Spinal cord (tissue), 10 donors: ENCODE measurements at places on chromosomes 3 and 15.

DNA sequence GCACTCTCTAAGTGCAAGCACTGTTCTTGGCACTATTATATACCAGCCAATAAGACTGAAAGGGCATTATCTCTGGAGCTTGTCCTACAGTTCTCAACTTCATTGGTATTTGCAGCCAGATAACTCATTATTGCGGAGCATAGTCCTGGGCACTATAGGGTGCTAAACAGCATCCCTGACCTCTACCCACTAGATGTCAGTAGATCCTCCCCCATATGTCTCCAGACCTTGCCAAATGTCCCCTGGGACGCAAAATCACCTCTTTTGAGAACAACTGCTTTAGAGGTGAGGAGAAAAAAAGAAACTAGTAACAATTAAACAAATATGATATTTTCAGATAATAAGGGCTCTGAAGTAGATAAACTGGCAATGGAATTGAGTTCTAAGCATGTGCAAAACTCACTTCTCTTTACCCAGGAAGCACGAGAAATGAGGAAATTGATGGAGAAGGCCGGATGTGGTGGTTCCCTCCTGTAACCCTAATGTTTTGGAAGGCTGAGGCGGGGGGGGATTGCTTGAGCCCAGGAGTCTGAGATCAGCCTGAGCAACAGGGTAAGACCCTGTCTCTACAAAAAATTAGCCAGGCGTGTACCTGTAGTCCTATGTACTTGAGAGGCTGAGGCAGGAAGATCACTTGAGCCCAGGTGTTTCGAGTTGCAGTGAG lies 61.4 kb downstream of the FRMD4B start:
- H3K4me3 ChIP-seq, result no peak overlapping the region
- no peaks in the 10 kb centered on the region for H3K4me1 ChIP-seq
- DNase-seq, result no peak

GRCh38 chr3:14698601-14699244 lies 23.8 kb downstream of the C3orf20 start:
- no peaks in the 10 kb centered on the region for H3K27me3 ChIP-seq
- H3K4me1 ChIP-seq, result peaks cover 5% of the 10 kb centered on the region
- no peak for DNase-seq
- H3K27ac ChIP-seq, result no peak overlapping the region
- no peak overlapping the region for H3K4me3 ChIP-seq

DNA sequence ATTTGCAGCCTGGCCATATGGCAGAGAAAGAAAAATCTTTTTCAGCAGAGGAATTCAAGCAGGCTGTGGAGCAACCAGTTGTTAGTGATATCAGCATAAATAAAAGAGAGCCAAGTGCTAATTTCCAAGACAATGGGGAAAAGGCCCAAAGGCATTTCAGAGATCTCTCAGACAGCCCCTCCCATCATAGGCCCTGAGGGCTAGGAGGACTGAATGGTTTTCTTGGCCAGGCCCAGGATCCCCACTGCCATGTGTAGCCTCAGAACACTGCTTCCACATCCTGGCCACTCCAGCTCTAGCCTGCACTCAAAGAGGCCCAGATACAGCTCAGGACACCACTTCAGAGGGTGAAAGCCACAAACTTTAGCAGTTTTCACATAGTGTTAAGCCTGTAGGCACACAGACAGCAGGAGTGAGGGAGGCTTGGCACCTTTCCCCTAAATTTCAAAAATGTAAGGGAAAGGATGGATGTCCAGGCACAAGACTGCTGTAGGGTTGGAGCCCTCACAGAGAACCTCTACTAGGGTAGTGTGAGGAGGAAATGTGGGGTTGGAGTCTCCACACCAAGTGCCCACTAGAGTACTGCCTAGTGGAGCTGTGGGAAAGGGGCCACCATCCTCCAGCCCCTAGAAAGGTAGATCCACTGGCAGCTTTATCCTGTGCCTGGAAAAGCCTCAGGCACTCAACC lies 191.4 kb downstream of the TBL1XR1 start:
- H3K27me3 ChIP-seq, result no peaks in the 10 kb centered on the region
- no peaks in the 10 kb centered on the region for H3K4me1 ChIP-seq
- H3K27ac ChIP-seq, result no peak overlapping the region

GRCh38 chr15:78714890-78715289 lies 73.9 kb upstream of the CHRNB4 start:
- DNase-seq, result no peak
- H3K27me3 ChIP-seq, result peaks cover 3% of the 10 kb centered on the region
- no peaks in the 10 kb centered on the region for H3K4me1 ChIP-seq
- no peak overlapping the region for H3K4me3 ChIP-seq
- H3K36me3 ChIP-seq, result no peaks in the 10 kb centered on the region

DNA sequence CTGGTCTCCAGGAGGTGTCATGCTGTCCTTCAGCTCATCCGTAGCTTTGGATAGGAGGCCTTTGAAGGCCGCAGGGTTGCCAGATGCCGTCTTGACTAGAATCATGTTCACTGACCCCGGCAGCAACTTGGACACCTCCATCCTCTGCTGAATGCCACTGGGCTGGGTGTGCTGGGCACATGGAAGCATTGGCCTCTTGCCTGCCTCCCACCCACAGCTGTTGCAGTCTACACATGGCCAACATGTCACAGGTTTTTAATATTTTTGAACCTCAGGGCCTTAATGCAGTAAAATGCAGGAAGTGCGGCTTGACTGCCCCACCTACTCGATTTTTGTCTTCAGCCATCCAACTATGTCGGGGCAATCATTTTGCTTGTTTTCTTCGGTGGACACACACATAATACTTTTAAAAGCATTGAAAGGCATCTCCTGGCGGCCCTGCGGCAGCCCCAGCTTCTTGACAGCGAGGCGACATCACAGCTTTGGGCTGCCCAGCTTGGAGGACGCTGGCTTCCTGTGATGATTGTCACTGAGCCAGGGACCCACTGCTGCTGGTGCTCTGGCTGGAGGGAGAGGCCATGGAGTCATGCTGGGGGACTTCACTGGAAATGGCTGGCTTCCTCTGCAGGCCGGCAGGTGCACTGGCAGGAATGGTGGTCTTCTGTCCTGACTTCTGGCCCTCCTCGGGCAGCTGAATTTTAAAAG lies 31.6 kb upstream of the ACAD9 start:
- no peak overlapping the region for H3K4me3 ChIP-seq
- H3K4me1 ChIP-seq, result peaks cover 33% of the 10 kb centered on the region
- no peaks in the 10 kb centered on the region for H3K36me3 ChIP-seq
- no peak for DNase-seq
- H3K27ac ChIP-seq, result no peak overlapping the region
- no peaks in the 10 kb centered on the region for H3K27me3 ChIP-seq

DNA sequence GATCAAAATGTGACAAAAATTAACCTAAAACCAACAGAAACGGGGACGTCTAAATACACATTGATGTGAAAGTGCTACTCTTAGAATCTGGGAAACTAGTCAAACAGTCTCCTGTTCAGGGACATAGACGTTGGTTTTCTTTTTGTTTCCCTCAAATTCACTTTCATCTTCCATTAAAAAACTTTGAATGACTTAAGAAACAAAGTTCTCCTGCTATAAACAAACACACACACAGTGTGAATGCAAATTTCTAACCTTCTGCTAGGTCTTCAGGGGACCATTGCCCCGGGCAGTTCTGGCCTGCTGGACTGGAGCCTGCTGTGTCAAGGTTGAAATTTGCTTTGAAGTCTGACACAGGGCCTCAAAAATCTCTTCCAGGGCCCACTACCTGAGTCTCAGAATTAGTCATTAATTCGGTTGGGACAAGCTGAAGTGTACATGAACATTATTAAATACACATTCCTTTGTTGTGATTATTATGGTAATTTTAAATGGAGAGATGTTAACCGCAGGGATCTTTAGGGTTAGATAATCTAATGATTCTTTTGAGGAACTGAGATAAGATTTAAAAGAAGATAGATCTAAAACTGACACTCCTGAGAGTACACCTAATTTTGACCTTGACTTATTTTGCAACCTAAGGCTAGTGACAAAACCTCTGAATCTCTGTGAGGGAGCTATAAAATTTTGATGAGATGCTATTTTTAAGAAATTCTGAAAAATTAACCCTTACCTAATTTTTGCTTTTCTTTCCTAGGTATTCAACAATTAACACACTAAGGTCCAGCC lies 1260.4 kb downstream of the ROBO1 start:
- no peaks in the 10 kb centered on the region for H3K27me3 ChIP-seq
- no peak overlapping the region for H3K27ac ChIP-seq
- no peak for DNase-seq
- H3K36me3 ChIP-seq, result no peaks in the 10 kb centered on the region
- H3K4me1 ChIP-seq, result no peaks in the 10 kb centered on the region

DNA sequence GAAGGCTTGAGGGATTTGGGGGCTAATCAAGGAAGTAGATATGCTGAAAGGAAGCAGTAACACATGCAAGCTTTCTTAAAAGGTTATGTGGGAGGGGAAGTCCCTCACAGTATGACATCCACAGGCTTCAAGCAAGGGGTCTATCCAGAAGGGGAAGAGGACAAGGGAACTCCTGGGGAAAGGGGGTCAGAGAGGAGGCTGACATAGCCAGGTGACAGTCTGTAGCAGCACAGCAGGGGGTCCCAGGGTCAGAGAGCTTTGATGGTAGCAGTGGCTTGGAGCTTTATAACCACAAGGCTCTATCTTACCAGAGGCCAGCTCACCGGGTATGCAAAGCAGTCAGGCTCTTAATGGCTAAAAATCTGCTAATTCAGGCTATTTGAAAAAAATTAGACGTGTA lies 150.6 kb upstream of the NSMCE3 start:
- no peaks in the 10 kb centered on the region for H3K4me1 ChIP-seq
- H3K4me3 ChIP-seq, result no peak overlapping the region
- no peaks in the 10 kb centered on the region for H3K27me3 ChIP-seq

GRCh38 chr15:73909651-73910050 lies 16.6 kb upstream of the LOXL1 start:
- no peaks in the 10 kb centered on the region for H3K36me3 ChIP-seq
- H3K4me3 ChIP-seq, result no peak overlapping the region
- H3K27ac ChIP-seq, result no peak overlapping the region

DNA sequence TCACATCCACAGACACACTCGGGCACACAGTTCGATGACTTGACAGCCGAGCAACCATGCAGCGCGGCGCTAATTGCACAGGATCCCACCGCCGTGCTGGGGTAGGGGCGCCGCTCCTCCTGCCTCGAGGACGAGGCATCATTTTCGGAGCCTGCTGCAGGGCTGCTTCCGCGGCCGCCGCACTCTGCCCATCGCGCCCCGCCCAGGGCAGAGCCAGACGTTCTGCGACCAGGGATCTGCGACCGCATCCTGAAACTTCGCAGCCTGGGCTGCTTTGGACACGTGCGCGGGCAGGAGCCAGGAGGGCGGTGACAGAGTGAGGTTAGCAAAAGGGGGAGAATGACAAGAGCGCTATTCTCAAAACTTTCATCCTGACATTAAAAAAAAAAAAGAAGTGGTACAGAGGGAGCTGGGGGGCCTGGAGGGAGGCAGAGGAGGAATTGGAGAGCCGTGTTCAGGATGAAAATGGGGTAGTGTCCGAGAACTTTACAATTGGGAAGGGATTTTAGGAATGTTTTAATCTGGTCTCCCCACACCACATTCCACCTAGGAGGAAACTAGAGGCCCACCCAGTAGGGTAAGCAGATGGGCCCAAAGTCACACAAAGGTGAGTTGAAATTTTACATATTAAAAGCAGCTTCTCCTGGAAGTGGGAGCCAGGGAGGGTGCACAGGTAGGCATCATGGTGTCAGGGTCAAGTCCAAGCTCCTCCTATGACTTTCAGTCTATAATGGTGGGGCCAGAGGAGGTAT lies 15.9 kb downstream of the IGDCC3 start:
- peaks cover 32% of the 10 kb centered on the region for H3K4me1 ChIP-seq
- H3K27me3 ChIP-seq, result no peaks in the 10 kb centered on the region
- peaks cover 33% of the 10 kb centered on the region for H3K36me3 ChIP-seq
- H3K4me3 ChIP-seq, result no peak overlapping the region
- no peak for DNase-seq

DNA sequence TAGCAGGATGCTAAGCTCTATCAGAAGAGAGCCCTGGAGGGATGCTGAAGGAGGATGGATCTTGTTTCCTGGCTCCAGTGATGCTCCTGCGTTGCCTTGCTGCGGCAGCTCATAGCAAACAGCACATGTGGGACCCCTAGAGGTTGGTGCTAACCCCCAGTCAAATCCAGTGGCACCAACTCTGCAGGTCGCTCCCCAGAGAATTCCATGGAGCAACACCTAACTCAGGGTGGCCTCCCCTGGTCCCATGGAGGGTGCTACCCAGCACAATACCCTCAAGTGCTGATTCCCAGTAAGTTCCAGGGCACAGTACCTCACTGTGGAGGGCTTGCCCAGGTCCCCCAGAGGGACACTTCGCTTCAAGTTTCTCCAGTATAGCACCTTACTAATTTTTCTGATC lies 231.2 kb downstream of the NEK10 start:
- no peaks in the 10 kb centered on the region for H3K36me3 ChIP-seq
- no peak for DNase-seq
- H3K4me3 ChIP-seq, result no peak overlapping the region
- H3K27ac ChIP-seq, result no peak overlapping the region
- no peaks in the 10 kb centered on the region for H3K27me3 ChIP-seq

GRCh38 chr3:11624161-11624560 lies 19.6 kb downstream of the VGLL4 start:
- H3K27ac ChIP-seq, result no peak overlapping the region
- no peak overlapping the region for H3K4me3 ChIP-seq
- H3K4me1 ChIP-seq, result peaks cover 14% of the 10 kb centered on the region
- DNase-seq, result no peak
- H3K36me3 ChIP-seq, result peaks cover 4% of the 10 kb centered on the region
- no peaks in the 10 kb centered on the region for H3K27me3 ChIP-seq

- no peak for DNase-seq
- no peaks in the 10 kb centered on the region for H3K36me3 ChIP-seq
- H3K4me1 ChIP-seq, result no peaks in the 10 kb centered on the region
- H3K27ac ChIP-seq, result no peak overlapping the region
- H3K4me3 ChIP-seq, result no peak overlapping the region
These were observed 72.1 kb downstream of the FOXP1 start for GRCh38 chr3:71511446-71511845.

- peaks cover 2% of the 10 kb centered on the region for H3K36me3 ChIP-seq
- no peak for DNase-seq
- peaks cover 15% of the 10 kb centered on the region for H3K27me3 ChIP-seq
- peaks cover 18% of the 10 kb centered on the region for H3K4me1 ChIP-seq
These were observed 121.3 kb downstream of the RPLP1 start for GRCh38 chr15:69573815-69574475.

- no peak for DNase-seq
- H3K4me3 ChIP-seq, result no peak overlapping the region
- H3K27ac ChIP-seq, result no peak overlapping the region
- H3K36me3 ChIP-seq, result no peaks in the 10 kb centered on the region
- no peaks in the 10 kb centered on the region for H3K4me1 ChIP-seq
These were observed 18.2 kb upstream of the HCN4 start for GRCh38 chr15:73386886-73387506.
